ENCODE measurements at places on chromosomes 5 and 9.

DNA sequence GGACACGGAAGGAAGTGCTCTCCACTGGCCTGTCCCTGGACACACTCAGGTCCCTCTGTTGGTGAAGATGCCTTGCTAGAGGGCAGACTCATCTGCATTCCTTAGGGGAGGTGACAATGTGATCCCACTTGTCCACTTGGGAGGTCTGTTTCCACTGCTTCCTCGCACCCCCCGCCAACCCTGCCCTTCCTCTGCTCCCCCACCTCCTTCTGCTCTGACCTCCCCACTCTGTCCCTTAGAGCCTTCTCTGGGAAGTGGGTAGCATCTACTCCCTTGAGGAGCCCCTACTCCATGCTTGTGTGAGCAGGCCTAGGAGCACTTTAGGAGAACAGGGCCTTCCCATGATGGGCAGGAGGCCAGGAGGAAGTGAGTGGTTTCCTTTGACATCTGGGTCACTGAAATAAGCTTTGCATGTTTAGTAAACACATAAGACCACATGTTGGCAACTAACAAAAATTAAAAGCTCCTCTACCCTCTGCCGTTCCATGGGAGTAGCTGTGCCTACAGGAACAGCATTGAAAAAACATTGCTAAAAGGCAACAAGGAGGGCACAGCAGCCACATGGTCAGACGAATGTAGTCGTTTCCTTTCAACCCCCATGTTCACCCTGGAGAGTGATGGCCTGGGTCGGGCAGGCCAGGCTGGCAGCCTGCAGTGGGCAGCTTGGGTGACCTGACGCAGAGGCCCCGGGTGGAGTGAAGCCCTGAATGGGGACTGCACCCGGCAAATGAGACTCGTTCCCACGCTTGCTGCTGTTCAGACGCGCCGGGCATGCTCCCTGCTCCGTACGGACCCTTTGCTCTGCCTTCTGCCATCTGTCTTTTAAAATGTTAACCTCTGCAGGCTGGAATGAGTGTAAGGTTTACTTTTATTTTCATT lies 634.0 kb downstream of the IRX1 start:
- DNase-seq, result no peak

DNA sequence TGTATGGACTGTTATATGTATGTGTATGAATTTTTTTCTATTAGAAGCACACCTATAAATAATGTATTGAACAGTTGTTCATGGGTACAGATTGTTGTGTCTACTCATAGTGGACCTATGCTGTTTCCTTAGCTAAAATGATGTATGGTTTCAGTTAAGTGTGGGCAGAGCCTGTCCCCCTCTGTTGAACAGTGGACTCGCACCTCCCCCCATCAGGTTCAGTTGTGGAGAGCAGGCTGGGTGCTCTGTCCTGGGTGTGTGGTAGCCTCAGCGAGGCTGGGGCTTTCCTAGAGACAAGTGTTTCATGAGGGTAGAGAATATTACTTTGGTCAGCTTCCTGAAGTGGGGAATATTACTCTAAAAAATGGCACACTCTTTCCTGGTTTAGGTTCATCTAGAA lies 47.4 kb upstream of the LRRTM2 start:
- DNase-seq, result no peak

DNA sequence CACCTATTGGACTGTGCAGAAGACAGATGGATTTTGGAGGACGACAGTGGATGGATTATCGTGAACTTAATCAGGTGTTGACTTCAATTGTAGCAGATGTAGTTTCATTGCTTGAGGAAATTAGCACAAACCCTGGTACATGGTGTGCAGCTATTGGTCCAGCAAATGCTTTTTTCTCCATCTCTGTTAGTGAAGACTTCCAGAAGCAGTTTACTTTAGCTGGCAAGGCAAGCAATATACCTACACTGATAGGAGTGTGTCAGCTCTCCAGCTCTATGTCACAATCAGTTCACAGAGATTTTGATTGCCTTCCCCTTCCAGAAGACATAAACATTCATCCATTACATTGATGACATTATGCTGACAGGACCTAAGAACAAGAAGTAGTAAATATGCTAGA lies 35.7 kb upstream of the ROR2 start:
- no peak for DNase-seq

- no peak for DNase-seq
Measured at GRCh38 chr5:42993516-42994245, 46.4 kb downstream of the ANXA2R start.

GRCh38 chr9:124511891-124512805 lies 4.9 kb upstream of the NR5A1 start:
- no peak for DNase-seq

DNA sequence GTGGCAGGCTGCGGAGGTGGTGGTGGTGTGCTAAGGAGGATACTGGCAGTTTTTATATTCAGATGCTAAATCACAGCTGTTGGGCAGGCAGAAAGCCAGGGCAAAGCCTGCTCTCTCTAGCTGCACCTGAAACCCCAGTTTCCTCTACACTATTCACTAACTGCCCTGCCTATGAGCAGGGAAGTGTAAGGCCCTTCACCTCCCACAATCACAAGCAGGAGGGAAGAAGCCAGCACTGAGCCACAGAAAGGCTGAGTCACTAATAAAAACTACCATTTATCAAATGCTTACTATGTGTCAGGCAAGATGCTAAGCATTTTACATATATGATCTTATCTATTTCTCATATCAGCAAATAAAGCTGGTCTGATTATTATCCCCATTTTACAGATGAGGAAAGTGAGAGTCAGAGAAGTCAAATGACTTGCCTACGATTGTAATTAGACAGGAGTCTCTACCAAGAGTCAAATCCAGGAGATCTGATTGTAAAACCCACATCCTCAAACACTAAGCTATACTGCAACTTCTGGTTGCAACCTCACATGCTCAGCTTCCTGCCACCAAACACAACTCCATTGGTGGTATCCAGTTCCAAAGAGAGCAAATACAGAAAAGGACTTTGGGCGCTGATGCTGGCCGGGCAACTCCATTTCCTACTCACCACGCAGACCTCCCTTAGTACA lies 17.7 kb upstream of the IL6ST start:
- no peak for DNase-seq

- DNase-seq, result no peak
Measured at GRCh38 chr5:133732536-133732935, 120.2 kb upstream of the FSTL4 start.

- no peak for DNase-seq
Measured at GRCh38 chr9:96858018-96858573, 3.8 kb upstream of the ZNF782 start.

DNA sequence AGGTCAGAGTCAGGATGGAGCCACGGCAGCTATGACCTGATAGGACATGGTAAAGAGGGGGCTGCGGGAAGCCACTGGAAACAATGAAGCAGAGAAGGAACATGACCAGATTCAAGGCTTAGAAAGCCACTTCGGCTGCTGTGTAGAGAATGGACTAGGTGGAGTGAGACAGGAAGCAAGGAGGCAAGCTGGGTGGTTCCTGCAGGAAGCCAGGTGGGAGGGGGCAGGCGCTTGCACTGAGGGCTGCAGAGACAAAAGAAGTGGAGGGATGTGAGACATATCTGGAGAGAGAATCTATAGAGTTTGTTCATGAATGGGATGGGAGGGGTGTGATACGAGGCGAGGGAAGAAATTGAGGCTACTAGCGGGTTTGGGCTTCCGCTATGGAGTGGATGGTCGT lies 19.0 kb upstream of the N4BP3 start:
- no peak for DNase-seq

DNA sequence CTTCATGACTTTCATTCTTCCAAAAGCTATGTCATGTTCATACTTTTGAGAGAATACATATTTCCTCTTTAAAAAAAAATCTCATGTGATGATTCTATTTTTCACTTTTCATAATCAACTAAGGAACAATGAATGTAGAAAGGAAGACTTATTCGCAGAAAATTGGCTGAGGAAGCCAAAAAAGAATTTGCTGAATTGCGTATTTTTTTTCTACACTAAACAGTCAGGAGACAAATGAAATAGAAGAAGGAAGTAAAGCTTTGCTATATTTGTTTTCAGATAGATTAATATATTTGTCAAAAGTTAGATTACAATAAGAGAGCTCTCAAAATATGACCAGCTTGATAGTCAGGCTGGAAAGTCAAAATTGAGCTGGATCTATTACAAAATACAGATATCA lies 504.2 kb downstream of the ANXA1 start:
- no peak for DNase-seq

DNA sequence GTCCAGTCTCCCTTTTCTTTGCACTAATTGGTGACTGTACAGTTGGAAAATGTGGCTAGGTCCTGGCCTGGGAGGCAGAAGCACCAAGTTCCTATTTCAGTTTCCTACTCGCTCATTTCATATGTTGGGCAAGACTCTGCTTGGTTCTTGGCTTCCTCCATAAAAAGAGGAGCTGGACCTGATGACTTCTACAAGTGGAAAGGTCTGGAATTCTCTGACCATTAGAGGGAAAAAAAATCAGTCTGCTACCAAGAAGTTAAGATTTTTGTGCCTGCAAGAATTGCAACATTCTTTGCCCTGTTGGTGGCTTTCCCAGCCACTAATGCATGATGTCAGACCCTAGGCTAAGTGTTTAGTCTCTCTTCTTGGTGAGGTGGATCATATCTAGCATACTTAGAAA lies 91.5 kb downstream of the WDR41 start:
- no peak for DNase-seq

GRCh38 chr5:119470851-119471451 lies 18.7 kb downstream of the HSD17B4 start:
- DNase-seq, result no peak

- DNase-seq, result no peak
Measured at GRCh38 chr9:33332011-33332410, 41.7 kb downstream of the NFX1 start.

DNA sequence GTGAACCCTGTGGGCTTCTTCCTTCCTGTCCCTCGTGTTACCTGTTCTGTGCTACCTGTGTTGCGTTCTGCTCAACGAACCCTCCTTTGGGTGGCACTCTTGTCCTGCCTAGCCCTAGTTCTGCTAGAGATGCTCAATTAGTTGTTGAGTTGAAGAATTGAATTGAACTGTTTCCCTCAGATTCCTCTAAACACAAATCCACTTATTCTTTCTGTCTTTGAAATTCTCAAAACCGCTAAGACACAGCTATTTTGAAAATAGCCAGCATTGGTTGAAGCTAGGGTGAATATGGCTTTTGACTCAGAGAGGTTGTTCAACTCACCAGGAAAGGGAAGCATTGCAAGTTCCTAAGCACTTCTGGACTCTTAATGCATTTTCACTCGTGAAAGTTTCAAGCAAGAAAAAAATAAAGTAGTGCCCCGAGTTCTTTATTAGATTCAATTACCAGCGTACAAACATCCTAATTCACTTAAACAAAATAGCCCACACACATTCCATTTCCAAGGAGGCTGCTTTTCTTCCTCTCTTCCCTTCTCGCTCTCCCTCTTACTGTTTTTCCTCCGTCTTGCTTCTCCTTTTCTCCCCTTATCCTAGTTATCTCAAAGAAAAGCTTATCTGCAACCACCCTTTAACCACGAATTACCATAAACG lies 642 bp upstream of the ITGA1 start:
- DNase-seq, result no peak

DNA sequence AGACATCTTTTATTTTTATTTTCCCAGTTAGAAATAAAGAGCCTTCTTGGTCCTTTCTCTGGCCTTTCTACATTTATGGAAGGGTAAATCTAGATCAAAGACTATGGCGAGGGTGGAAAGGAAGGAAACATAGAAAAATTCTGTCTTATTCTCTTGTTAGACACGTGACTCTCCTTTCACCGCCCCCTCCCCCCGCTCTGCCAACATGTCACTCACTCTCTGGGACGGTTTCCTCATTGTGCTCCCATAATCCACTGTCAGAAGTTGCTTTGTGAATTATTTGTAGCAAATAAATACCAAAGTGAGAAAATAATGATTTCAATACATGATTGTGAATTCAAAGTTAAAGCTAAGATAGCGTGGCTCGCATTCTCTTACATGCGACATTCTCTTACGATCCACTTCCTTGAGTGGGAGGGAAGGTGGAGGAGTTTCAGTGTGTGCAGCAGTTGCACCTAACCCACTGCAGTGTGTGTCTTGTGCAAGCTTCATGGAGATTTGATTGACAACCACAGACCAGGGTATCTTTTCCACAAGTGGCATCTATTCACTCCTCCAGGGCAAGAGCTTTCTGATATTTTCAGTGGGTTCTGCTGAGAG lies 423.0 kb upstream of the KIF2A start:
- no peak for DNase-seq

DNA sequence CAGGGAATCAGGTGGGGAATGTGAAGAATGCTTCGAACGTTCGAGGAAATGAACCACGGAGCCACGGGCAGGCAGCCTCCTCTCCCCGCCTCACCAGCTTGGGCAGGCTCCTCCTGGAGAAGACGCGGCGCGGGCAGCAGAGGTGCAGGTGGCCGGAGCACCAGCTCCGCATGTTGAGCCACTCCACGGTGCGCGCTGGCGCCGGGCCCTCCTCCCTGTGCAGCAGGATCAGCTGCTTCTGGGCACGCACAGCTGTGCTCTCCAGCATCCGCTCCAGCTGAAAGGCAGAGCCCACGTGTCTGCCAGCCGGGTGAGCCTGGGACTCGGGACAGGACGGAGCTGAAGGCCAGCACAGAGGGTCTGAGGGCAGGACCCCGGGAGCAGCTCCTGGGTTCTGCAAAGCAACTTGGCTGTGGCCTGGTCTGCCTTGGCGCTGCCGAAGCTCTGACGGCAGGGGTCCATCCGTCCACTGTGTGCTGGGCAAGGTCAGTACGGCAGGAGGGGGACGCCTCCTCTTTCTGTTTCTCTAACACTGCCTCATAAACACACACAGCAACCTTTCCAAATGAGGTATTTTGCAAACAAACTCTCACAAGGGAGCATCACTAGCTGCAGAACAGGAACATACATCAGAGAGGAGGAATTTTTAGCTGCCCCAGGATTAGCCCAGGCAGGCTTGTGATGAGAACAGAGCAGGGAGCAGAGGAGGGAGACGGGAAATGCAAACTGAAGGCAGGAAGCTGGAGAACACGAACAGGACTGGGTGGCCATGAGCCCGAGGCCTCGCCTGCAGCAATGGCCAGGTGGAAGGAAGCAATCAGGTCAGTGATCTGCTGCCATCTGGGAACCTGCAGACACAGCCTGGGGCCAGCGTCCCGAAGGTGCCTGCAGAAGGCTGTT lies 20.1 kb upstream of the NSMF start:
- no peak for DNase-seq

- no peak for DNase-seq
Measured at GRCh38 chr5:132067451-132067850, 6.1 kb upstream of the CSF2 start.

DNA sequence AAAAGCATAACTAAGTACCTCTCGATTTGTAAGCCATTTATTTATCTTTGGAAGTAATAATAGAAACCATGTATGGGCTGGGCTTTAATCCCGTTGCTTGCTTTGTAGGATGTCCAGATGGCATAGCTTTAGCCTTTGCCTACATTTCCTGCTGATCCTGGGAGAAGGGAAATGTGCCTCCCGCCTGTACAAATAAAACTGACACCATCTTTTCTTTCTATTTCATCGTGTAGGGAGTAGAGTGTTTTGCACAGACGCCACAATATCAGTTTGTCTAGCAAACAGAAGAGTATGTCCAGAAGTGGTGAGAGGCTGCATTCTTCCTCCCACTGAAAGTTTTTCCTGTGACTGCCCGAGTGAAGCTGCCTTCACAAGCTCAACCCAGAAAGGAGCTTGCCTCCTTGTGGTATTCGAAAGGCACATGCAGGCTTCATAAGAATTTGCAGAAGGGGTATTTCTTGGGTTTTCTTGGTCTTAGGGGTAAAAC lies 24.7 kb upstream of the TJP2 start:
- DNase-seq, result no peak

All from mesothelial cell of epicardium (in vitro differentiated cells).